Activated CD4-positive, alpha-beta T cell treated with anti-CD3 and anti-CD28 coated beads, Interleukin-2, Interleukin-6, amounts not matched to agents 100 ng/mL and 50 ng/mL, durations not matched to agents 16 hours and 8 hours (primary cell): ENCODE measurements at places on chromosomes 13 and 19.

DNA sequence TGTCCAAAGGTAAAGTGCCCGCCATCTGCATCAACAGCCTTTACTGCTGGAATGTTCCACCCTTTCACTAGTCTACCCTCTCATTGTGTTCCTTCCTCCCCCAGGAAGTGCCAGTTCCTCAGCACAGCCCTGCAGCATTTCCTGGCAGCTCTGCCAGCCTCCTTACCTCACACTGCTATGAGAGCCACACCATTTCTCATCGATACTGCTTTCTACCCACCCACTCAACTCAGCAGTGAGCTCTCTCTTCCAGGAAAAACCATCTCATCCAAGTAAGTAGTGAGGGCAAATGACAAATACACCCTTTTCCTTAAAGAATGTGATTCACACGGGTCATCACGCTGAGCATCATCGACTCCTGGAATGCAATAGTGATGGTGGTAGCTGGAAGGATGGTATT is 19.8 kb downstream of the UQCRFS1 start:
- DNase-seq, result no peak

DNA sequence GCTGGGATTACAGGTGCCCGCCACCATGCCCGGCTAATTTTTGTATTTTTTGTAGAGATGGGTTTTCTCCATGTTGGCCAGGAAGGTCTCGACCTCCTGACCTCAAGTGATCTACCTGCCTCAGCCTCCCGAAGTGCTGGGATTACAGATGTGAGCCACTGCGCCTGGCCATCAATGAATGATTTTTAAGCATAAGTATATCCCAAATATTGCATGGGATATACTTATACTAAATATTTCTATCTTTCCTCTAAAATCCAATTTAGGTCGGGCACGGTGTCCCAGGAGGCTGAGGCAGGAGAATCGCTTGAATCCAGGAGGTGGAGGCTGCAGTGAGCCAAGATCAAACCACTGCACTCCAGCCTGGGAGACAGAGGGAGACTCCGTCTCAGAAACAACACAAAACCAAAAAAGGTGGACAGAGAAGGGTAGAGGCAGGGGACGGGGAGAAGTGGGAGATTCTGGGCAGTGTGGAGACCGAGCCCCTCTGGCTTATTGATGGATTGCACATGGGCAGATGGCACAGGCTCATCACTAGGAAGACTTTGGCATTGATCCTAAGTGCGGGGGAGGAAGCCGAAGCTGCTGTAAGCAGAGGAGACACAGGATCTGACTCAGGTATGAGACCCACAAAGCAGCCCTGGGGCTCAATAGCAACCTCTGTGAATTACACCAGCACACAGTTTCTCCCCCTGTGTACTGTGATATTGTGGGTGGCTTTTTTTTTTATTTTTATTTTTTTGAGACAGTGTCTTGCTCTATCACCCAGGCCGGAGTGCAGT is 13.5 kb downstream of the ARRDC5 start:
- no peak for DNase-seq

- no peak for DNase-seq
Measured at GRCh38 chr13:105902396-105902795, 633.1 kb downstream of the EFNB2 start.

DNA sequence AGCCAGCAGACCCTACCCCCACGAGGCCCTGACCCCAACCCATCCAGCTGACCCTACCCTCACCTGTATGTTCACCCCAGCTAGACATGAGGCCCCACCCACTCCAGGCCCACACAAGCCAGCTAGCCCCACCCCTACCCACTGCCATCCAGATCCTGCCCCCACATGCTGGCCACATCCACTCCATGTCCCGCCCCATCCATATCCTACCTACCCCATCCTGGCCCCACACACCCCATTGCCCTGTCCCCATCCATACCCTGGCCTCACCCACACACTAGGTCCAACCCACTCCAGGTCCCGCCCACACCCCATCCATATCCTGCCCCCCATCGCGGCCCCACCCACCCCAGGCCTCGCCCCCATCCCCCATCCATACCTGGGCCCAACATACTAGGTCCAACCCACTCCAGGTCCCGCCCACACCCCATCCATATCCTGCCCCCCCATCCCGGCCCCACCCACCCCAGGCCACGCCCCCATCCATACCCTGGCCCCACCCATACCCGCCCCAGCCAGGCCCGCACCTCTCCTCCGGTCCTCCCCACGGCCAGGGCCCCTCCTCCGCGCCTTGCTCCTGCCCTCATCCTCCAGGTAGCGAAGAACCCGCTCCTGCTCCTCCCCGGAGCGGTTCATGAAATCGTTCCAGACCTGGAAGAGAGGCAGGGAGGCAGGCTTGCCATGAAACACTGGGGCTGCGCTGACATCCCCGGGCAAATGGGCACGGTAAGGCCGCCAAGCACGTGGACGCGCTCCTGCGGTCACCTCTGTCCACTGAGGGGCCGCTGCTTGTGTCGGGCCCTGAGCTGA is 7.2 kb downstream of the RNU6-9 start:
- peak; percentile 45 for DNase-seq

DNA sequence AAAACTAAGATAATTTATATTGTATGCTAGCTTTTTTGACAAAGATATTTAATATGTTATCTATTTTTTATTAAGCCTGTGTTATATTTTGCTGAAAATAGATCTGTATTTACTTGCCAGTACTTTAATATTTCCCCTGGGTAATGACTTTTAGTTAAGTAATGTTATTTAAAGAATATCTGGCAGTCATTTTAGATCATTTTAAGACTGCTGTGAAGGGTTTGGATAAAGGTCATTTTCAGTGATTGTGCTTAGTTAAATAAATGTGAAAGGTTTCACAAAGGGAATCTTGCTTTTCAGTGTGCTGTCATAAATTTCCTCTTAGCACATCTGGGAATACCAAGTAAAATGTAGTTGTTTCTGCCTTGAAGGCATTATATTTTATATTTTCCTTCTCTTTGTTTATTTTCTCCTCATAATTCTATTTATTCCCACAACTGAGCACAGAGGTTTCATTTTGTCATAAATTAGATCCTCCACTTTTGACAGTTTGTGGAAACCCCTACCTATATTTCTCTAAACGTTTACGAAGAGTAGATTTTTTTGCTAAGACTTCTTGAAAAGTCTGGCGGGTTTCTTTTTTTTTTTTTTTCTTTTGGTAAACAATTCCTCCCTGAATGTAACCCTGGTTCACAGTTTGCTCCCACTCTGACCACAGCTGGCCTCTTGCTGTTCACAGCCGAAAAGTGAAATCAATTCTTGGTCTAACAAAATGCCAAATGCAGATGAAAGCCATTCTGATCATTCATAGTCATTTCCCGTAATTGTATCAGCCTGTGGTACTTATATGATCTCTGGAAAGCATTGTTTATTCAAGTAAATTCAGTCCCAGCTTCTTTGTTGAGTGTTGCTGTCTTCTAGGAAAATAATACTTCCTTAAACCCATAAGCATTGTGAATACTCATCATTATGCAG is 87.8 kb downstream of the MAB21L1 start:
- DNase-seq, result no peak

DNA sequence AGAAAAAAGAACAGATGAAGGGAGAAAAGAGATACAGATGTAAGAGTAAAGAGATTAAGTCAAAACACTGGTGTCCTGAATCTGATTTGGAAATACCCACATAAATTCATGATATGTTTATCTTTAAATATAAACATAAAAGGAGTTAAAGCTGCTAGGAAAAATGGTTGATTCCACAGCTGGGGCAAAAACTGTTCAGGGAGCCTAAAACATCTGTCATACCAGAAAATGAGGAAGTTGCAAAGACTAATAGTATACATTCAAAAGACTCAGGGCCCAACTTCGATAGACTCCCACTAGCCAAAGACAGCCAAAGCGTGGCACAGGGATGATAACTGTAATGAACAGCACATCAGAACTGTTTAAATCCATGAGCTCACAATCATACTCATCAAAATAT is 62.0 kb downstream of the ABCC4 start:
- no peak for DNase-seq

DNA sequence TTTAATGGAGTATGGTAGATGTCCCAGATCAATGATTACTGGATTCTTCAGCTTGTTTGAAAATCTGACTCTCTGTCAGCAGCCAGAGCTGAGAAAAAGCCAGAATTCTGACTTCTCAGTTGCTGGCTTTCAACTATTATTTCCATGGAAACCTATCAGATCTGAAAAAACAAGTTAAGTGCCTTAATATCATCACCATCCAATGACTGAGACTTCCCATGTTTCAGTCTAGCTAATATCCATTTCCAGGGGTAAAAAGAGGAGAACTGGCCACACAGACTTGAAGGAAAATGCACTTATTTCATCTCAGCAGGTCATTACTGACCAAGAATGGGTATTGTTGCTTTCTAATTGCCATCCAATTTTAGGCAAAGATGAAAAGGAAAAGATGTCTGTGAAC is 75.2 kb downstream of the TNFSF11 start:
- no peak for DNase-seq

- no peak for DNase-seq
Measured at GRCh38 chr19:1169411-1169791, 4.7 kb downstream of the SBNO2 start.

DNA sequence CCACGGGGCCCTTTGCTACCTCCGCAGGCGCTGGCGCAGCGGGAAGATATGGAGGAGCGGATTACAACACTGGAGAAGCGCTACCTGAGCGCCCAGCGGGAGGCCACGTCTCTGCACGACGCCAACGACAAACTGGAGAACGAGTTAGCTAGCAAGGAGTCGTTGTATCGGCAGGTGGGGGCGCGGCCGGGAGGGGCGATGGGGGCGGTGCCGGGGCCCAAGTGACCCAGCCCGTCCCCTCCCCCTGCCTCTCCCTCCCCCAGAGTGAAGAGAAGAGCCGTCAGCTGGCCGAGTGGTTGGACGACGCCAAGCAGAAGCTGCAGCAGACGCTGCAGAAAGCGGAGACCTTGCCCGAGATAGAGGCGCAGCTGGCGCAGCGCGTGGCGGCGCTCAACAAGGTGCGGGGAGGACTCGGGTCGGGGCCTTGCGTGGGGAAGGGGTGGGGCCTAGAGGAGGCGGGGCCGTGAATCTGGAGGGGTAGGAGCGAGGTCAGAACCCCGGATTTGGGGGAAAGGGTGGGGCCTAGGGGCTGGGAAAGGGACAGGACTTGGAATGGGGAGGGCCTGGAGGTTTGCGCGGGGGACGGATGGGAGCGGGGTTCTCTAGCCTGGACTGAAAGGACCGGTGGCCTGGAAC is 13.7 kb downstream of the PPFIA3 start:
- DNase-seq, result no peak

DNA sequence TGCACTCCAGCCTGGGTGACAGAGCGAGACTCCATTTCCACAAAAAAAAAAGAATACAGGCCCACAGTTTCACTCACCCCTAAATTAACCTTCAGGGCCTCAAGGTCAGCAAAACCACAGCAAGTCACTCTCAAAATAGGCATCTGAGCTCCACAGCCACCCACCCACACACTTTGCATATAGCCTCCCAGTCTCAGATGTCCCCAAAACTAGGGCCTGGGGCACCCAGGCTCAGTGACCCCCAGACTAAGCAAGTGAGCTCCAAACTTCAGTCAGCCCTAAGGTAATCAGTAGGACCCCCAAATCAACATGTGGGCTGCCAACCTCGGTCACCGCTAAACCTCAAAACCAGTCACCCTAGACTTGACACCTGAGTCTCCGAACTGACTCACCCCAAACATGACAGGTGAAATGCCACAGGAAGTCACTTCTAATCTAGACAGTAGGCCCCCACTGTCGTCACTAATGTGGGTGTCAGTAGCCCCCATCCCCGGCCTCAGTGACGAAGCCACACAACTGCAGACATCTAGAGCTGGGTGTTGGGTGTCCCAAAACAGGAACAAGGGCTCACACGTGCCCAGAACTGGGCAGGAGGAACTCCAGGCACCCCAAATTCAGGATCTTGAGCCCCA is 13.9 kb downstream of the RABAC1 start:
- DNase-seq, result peak; percentile 82

DNA sequence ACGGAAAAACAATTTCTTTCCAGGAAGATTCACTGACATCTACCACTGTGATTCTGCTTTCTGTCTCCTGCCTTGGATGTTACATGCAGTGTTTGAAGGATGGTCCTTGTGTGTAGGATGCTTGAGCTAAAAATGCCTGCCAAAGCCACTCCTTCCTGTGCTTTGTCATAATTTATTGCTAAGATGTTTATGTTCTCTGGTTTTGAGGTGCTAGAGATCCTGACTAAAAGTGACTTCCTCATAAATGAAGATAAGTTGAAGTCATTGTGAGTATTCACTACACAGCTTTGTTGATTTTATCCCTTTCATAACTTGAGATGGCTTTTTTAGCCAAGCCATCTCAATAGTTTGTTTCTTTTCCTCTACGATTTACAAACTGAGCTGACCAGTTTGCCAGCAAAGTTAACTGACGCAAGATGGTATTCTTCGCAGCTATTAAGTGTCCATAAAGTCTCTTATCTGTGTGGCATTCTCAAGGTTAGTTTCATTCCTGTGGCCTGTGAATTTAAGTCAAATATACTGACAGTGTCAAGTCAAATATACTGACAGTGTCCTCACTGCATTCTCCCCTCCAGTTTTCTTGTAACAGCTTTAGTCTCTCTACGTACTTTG is 15.7 kb upstream of the FBXL3 start:
- DNase-seq, result no peak

GRCh38 chr13:113075711-113076110 is 29.9 kb upstream of the F7 start:
- no peak for DNase-seq

GRCh38 chr13:27481766-27482165 is 31.4 kb upstream of the MTIF3 start:
- DNase-seq, result peak; percentile 52

DNA sequence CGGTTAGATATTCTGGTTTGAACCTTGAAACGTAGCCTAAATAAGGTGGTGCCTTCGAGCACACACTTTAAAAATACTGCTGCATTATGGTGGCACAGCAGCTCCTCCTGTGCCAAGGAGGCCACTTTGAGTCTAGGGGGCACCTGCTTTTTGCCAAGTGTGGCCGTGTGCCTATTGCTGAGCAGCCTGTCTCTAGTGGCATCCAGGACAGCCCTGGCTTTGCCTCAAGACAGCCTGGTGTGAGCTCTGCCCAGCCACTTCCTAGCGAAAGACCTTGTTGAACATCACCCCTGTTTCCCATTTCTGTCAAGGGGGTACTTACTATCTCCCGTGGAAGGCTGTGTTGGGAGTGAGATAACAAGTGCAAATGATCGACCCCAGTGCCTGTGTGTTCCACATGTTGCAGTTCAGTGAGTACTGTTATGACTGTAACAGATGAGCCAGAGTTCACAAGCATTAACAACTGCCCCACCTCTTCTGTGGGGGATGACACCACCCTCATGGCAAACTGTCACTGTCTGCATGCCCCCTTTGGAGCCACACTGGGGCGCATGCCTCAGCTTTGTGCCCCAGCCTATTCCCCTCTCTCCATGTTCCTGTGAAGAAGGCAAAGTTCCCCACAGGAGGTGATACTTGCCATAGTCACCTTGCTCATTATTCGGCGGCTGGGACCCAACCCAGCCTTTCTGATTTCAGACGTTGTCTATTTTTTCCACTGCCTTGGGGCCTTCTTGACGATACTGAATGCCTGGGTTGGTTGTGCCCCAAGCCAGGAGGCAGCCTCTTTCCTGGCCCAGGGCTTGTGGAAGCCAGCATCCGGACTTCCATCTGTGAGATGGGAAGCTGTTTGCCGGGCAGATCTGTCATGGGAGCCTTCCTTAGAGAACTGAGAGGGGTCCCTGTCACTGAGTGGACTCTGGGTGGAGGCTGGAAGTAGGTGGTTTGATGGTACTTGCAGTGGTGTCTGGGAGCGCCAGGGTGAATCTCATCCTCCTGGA is 5.4 kb downstream of the GATAD2A start:
- peak; percentile 68 for DNase-seq
